ENCODE measurements at places on chromosomes 3 and 15.

DNA sequence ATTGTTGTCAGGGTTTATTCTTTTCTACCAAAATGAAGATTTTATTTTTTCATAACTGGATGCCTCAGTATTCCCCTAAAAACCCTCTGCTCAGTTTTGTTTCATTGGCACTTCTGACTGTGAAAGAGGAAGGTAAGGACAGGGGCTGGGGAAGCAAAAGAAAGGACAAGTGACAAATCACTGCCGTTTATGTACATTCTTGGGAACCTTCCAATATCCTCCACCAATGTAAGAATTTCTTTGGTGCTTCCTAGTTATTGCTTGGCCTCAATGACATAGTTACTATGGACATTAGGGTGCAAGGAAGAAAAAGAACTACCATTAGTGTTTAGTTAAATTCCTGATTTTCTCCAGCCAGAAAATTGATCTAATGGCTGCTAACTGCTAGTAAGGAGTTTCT, 131.0 kb upstream of the C15orf61 start:
- DNase-seq: no peak

DNA sequence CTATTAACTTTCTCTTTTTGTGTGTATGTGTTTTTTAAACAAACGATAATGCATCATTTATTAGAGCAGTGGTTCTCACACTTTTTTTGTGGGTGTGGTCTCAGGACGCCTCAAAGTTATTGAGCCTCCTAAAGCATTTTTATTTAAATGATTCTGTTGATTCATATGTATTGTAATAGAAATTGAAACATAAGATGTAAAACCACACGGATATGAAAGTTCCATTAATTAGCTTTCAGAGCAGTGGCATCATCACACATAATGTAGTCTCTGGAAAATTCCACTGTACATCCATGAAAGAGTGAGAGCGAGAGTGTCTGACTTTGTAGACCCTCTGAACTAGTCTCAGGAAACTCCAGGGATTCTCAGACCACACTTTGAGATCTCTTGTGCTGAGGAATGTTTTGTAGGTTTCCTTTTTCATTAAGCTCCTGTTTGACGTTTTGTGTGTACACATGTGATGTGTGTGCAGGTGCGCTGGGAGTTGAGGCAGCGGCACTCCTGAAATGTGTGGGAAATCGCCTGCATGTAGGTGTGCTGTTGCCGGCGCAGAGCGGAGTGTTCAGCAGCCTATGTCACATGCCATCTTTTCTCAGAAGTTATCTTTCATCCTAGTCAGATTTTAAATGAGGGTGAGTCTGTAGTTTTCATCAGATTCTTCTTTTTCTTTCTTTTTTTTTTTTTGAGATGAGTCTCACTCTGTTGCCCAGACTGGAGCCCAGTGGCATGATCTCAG, 5.3 kb upstream of the TRAK1 start:
- DNase-seq: no peak

- no peak for DNase-seq
These were observed 5.8 kb downstream of the TLE3 start for GRCh38 chr15:70091726-70092463.

GRCh38 chr15:81113861-81114291, 20.2 kb upstream of the CFAP161 start:
- DNase-seq: no peak

GRCh38 chr15:25793354-25794050, 69.6 kb downstream of the ATP10A start:
- no peak for DNase-seq

DNA sequence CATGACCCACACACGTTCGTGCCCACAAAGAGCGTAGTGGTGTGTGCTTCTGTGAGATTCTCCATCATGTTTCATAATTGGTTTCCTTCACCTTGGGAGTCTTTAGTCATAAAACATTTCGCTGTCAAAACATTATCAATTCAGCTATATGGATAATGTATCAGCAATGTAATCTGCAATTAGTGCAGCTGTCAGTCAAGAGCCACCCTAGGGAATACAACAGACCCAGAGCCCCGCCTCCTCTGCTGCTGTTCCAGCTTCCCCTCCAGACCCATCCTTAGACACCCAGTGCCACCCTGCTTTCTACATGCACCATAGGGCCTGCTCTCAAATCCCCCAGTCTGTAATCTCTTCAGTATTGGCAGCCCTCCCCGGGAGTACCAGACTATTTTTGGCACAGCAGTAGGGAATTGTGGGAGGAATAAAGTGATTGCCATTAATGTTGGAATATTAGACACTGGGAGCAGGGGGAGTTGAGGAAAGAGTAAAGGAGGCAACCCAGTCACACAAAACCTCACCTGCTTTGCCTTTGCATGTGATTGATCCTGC, 31.5 kb upstream of the C3orf80 start:
- no peak for DNase-seq

DNA sequence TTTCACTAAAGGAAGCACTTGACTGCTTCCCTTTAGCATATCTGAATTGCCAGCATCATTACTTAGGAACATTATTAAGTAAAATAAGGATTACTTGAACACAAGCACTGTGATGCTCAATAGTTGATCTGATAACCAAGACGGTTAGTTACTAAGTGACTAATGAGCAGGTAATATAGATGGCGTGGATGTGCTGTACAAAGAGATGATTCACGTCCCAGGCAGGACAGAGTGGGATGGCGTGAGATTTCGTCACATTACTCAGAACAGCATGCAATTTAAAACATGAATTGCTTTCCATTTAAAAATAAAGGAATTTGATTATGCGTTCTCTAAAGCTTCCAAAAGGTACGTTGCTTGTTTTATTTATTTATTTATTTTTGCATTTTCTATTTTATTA, 240.0 kb upstream of the ARHGEF26 start:
- DNase-seq: no peak

DNA sequence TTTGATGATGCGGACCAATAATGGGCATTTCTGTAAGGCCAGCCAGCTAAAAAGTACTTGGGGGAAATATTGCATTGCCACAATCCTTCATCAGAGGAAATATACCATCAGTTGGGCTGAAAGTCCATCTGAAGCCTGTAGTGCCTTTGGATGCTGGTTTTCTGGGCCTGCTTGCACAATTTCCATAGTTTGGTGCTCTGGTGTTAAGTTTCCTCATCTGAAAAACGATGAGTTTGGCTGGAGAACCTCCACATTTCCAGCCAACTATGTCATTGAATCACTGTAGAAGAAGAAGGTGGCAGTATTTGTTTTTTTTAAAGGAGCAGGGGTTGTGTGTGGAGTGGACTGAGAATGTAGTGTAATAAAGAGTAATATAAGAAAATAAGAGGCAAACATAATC, 10.1 kb downstream of the CCNB2 start:
- DNase-seq: no peak

- DNase-seq: no peak
These were observed 486.8 kb upstream of the ALCAM start for GRCh38 chr3:104879919-104880318.

DNA sequence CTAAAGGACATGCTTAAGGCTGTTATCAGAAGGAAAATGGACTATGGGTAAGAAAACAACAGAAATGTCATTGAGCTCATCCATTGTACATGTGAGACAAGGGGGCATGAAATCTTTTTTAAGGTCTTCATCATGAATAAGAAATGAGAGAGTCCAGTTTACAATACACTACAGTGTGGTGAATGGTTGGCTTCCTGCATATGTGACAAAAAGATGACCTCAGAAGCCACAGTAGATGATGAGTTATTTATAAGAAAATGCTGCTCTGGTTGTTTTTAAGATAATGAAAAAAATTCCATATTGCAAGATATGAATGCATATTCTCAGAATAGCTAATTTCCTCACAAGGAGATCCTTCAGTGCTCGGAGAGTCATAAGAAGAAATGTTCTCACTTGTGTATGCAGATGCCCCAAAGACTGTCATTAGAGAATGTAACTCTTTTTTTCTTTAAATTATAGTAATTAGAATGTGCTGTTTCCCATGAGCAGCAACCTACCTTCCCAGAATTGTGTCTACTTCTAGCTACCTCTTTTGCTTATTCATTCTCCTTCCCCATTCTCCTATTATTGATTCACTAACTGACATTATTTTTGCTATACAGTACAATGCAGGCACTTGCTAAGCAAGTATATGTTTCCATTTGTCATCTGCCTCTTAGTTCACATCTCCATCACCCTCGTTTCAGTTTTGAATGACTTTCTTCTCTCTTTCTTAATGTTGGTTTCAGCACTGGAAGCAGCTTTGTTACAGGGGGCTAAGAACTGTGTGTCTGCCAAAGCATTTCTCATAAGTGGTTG, 152.0 kb upstream of the PEX5L start:
- no peak for DNase-seq

DNA sequence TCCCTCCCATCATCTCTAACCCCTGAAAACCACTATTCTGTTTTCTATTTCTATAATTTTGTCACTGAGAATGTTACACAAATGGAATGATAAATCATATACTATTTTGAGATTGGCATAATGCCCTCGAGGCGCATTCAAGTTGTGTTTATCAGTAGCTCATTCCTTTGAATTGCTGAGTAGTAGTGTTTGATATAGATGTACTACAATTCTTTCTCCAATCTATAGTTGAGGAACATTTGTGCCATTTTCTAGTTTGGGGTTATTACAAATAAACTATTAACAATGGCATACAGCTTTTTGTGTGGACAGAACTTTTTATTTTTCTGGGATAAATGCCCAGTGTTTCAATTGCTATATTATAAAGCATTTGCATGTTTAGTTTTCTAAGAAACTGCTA, 86.0 kb downstream of the CCR1 start:
- DNase-seq: no peak

DNA sequence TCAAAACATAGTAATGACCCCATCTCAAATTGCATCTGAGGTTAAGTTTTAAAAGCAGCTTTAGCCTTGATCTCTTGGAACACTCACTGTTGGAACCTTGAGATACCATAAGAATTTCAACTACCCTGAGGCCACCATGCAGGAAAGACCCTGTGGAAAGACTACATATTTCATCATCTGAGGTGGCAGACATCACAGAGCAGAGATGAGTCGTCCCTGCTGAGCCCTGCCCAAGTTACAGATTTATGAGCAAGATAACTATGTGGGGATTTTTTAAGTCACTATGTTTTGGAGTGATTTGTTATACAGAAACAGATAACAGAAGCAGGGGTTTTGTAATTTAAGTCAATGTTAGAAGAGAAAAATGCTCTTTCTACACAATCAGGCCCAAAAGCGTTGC, 168.4 kb downstream of the STAC start:
- no peak for DNase-seq

DNA sequence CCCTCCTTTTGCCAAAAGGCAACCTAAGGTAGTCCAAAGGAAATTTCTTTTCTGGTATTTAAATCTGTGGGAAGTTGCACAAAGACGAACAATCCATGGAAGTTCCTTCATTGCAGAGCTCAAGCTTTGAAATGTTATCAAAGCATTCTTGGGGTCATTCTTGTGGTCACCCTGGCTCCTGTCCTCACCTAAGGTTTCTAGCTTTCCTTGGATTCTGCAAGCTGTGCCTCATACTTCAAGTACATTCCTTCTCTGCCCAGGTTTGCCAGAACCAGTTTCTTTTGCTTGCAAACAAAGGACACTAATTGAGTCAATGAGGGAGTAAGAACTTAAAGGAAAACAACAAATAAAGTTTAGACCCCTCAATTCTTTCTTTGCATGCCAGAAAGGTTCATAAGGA, 329.8 kb upstream of the PDZRN3 start:
- no peak for DNase-seq

DNA sequence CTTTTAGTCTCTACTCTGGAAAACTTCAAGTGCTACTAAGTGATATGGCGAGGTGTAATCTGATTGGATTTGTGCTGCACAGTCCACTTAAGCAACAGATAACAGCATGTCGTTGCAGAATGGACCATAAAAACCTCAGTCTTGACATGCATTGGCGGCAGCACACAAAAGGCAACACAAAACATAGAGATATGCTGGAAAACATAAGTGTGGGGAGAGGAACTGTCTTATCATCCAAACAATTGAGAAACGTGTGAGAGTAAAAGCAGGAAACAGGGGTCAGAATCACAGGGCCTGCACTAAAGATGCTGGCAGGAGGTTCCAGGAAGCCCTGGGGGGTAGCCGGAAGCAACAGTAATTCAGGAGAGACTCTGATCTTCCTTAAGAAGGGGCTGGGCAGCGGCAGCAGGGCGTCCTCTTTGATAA, 82.1 kb downstream of the CGNL1 start:
- DNase-seq: no peak

DNA sequence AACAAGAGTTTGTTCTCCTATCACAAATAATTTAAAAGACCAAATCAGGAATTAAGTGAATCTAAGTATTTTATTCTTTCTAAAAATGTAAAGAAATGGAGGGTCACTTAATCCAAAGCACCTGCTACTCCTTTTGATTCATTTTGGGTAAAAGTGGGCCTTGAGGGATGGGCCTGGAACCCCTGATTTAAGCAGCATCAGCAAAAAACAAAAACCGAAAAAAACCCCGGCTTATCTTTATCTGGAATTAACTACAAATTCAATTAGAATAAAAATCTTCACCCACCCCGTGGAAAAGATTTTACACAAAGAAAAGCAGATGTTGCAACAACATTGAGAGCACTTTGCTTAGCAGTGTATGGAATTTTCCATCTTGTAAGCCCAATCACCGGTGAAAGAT, 1018.2 kb downstream of the MCTP2 start:
- no peak for DNase-seq

GRCh38 chr3:157916672-157917071, 189.5 kb downstream of the SHOX2 start:
- no peak for DNase-seq

GRCh38 chr3:40317061-40317855, 7.8 kb downstream of the EIF1B start:
- peak; percentile 56 for DNase-seq

DNA sequence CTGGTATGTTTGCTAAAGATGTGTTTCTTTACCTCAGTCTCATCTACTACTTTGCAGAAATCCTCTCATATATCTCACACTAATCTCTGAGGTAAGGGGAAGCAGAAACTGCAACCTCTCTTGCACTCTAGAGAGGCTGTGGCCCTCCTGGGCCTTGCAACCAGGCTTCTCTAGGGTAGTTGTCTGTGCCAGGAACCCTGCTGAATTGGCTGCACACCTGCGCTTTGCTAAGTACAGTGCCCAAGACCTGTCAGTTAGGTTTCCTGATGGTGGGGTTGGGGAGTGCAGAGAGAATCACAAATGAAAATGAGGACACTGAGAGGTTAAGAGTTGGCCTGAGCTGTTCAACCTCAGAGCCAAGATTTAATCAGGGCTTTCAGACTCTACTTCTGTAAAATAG, 117.2 kb upstream of the PLXNA1 start:
- no peak for DNase-seq

- no peak for DNase-seq
These were observed 7.3 kb downstream of the FAM131A start for GRCh38 chr3:184344579-184345316.
